Progenitor cell of endocrine pancreas (in vitro differentiated cells): ENCODE measurements at places on chromosomes 1 and 21.

DNA sequence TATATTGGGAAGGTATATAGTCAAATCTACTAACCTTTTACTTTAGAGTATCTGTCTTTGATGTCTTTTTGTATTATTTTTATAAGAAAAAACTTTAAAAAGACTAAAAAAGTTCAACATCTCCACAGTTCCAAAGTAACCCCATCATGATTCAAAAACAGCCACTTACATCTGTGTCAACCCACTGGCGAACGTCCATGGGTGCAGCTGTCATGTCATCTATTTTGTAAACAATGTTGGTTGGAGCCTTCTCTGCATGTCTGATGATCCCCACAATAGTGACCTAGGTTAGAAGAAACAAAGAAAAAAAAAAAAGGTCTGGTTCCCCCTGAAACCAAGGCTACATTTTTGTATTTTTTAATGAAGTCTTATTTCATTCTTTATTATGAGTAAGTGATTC, 28.0 kb upstream of the SMPDL3B start:
- DNase-seq: no peak

GRCh38 chr1:201719812-201720521, 109.0 kb upstream of the IPO9 start:
- DNase-seq: no peak

- DNase-seq: no peak
Measured at GRCh38 chr1:24141311-24141997, 1.5 kb downstream of the IL22RA1 start.

GRCh38 chr1:25948641-25949040, 42.4 kb upstream of the STMN1 start:
- no peak for DNase-seq

GRCh38 chr1:218775501-218776021, 398.1 kb upstream of the LYPLAL1 start:
- DNase-seq: no peak

GRCh38 chr1:194069168-194069830, 882.9 kb upstream of the B3GALT2 start:
- DNase-seq: no peak
